ENCODE measurements at places on chromosomes 13 and 19. TPM values are rescaled to one million over a fixed set of nuclear protein-coding genes. Genes with fewer than 3 reads are reported as not detected.

Gene CDX2
- not detected for total RNA-seq

Gene MADCAM1
- 0.43 TPM for total RNA-seq

GRCh38 chr13:34241332-34241731, 423.4 kb downstream of the RFC3 start:
- DNase-seq = no peak

- no peak for DNase-seq
These were observed 411.8 kb downstream of the ZNF536 start for GRCh38 chr19:30783936-30784335.

DNA sequence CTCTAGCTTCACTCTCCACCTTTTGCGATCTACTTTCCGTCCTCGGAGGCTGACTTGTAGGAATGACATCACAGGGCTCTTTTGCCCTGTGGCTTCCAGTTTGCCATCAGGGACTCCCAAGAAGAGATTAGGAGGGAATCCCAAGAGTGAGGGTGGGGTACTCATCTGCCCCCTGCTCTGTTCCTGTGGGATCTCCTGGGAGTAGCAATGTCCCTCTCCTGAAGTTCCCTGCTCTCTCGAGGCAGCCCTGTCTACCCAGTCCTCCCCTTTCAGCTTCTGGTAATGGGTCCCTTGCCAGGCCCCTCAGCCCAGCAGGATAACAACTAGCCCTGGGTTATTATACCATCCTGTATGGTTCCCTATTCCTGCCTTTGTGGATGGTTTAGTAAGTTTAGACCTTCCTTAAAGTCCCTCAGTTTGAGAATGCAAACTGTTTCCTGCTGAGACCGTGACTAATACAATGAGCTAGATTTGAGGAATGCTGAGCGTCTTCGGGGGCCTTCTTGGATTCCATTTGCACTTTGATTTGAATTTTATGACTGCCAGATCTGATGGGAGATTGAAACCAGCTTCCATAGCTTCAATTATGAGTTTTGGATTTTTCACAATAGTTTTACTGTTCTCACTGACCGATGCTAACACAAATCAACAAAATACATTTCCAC, 73.7 kb upstream of the IPO5 start:
- DNase-seq = no peak

Gene ZNF772
- total RNA-seq = 1.3 TPM

Gene COPE
- 228 TPM for total RNA-seq

DNA sequence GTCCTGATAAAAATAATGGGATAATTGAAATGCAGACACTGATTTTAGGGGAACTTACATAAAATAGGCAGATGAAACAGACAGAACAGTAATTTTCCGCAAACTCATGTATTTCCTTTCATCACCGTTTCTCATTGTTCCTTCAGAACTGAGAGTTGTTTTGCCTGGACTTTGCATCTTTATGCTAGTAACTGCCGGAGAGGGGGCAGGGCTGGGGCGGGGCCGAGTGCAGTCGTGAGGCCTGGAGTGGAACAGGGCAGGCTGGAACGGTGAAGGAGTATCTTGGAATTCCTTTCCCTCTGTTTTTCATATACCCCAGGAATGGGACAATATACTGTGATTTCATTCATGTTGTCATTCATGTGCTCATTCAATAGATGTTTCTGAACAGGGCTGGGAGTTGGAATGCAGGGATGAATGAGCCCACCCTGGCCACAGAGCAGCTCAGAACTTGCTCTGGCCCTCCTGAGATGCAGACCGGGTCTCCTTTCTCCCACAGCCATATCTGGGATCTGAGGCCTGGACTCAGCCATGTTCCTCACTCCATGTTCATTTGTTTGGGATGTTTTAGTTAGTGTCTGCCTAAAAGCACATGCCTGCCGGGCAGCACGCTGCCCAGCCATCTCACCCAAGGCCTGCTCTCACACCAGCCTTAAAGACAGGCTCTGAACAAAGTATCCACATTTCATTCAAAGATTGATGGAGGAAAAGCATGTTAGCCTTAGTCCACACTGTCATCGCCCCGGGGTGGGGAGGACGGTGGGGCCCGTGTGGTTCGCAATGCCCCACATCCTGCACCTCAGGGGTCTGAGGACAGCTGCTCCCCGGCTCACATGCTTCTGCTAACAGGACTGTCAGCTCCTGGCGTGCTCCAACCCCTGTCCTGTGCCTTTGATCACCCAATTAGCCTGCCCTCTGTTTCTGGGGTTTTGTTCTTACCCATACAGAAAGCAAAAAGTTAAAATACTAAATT, 92.9 kb downstream of the SOX1 start:
- no peak for DNase-seq

DNA sequence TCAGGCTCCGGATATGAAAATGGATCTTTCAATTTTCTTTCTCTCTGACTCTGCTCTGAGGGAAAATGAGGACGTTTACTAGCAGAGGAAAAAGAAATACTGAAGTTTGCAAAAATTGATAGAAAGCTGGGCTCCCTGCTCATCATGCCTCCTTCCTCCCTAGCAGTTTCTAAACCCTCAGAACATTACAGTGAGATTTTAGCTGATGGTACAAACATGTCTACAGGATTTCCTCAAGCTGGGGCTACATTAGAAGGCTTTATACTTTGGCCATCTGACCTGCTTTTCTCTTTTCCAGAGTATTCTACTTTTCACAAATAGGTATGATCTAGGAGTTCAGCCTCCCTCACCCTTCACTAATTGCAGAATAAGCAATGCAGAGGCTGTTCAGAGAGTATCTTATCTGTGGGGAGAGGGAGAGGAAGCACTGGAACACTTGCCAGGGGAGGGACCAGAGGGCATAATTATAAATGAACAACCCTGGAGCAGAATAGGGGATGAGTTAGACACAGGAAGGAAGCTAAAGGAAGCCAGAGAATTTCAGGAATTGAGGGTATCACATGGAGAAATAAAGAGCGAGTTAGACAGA, 30.0 kb downstream of the CEACAM1 start:
- no peak for DNase-seq

Gene SIGLEC12
- not detected for total RNA-seq

- no peak for DNase-seq
These were observed 955 bp downstream of the IL4I1 start for GRCh38 chr19:49895566-49896297.

Gene IRGC
- not detected for total RNA-seq

DNA sequence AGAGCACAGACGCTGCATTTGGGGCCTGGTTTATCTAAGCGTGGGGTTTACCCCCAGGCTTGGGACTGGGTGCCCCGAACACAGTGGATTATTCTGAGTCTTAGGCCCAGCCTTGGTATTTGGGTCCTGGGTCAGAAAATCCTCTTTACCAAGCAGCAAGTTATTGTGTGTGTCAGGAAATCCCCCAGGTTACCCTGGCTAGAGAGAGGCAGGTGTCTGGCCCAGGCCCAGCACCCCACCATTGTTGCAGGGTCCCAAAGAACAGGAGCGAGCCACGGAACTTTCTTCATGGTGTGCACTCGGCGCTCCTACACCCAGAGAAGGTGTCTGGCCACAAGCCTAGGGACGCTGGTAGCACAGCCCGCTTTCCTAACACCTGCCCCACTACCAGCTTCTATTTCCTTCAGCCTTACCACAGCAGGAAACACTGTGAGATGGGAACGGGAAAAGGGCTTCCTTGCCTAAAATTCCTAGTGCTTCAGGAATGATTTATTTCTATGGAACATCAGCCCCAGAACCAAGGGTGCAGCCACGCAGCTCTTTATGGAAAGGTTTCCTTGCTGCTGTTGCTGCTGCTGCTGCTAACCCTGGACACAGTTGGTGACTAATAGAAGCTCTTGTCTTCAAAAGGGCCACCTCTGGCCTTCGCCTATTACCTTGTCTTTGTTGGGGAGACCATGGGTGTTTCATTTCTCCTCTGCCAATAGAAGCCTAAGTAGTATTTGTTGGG, 7.4 kb upstream of the CDX2 start:
- no peak for DNase-seq

Gene CEACAM1
- not detected for total RNA-seq

- DNase-seq = no peak
These were observed 151.8 kb upstream of the SOX1 start for GRCh38 chr13:111915104-111915551.

DNA sequence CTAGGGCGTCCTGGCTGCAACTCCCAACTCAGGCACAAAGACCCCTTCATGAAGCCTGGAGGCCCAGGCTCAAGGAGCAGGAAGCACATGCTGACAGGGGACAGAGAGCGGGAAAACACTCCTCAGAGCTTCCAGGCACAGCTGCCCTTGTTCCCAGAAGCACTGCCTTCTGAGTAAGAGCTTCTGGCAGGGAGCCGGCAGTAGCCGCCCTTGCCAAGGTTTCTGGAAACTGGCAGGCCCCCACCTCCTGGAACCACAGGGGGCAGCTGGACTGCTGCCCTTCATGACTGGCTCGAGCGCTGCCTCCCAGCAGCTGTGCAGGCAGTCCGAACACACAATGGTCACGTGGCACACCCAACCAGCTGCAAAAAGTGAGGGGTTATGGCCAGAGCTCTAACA, 33.6 kb upstream of the EPHX3 start:
- DNase-seq = no peak

DNA sequence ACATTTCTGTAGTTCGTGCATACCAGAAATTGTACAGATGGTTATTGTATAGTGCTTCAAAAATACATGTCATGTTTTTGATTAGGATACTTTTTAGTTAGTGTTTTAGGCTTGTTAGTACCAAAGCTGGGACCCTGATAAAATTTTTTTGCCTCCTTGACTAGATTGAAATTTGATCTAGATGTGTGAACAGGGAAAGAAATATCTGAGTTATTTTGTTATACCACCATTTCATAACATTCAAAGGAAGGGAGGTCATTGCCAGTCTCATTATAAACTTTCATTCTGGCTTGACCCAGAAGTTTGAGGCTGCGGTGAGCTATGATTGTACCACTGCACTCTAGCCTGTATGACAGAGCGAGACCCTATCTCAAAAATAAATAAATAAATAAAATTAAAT, 9.0 kb downstream of the LMO7 start:
- DNase-seq = no peak

Gene DCAF15
- 121 TPM for total RNA-seq

Gene DMKN
- 11.3 TPM for total RNA-seq
